ENCODE measurements at places on chromosomes 2 and 18.

DNA sequence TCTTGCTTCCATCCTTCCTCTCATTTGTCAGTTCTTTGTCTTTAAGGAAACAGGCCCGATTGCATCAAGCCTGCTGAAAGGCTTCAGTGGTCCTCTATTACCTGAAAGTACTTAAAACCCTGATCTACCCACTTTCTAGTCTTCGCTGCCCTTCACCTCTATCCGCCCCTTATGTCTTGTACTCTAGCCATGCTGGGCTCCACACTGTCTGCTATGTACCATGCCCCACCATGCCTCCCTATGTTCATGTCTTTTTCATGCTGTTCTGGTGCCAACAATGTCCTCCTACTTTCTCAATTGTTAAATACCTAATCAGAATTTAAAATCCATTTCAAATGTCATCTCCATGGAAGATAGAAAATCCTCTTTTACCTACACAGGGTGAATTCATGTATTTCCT, 28.2 kb downstream of the CRYGD start:
- no peak for DNase-seq

GRCh38 chr2:239294571-239295054, 106.2 kb downstream of the HDAC4 start:
- DNase-seq: no peak

DNA sequence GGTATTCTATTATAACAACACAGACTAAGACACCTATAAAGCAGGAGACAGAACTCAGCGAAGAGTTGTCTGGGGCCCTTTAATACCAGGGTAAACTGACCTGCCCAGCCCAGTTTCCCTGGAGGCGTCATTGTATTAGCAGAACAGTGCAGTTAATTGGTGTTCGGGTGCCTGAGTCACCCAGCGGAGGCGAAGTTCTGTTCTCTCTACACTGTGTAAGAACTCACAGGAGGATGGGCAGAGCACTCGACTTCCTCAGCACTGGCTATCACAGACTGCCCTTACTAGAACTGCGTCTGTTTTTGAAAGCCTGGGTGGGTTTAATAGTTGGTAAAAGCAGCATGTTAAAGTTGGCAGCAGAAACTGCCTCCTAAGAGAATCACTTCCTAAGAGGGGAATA, 106.5 kb upstream of the ATP8B1 start:
- no peak for DNase-seq

DNA sequence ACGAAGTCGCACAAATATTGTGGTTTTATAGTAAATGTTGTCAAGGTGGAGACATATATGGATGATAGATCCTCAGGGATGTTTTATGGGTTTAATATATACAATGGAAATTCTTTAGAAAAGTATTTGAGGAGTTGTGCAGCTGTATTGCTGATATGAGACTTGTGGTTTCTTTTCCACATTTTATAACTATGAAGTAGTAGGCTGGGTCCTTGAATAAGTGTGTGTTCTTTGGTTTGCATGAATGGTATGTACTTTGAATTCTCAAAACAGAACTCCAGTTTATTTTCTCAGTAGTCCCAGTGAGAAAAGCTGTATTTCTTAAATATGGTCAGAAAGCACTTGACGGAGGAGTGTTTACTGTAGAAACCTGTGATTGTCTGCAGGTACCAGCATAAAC, 42.4 kb downstream of the PLCL1 start:
- no peak for DNase-seq

GRCh38 chr2:35580956-35581355, 774.6 kb upstream of the CRIM1 start:
- no peak for DNase-seq

- no peak for DNase-seq
Observed at GRCh38 chr2:21924640-21925285, 801.0 kb downstream of the TDRD15 start.

GRCh38 chr2:119823734-119824334, 64.1 kb downstream of the PTPN4 start:
- DNase-seq: peak; percentile 72

- DNase-seq: peak; percentile 90
Observed at GRCh38 chr2:112004253-112004645, 50.8 kb upstream of the TMEM87B start.

DNA sequence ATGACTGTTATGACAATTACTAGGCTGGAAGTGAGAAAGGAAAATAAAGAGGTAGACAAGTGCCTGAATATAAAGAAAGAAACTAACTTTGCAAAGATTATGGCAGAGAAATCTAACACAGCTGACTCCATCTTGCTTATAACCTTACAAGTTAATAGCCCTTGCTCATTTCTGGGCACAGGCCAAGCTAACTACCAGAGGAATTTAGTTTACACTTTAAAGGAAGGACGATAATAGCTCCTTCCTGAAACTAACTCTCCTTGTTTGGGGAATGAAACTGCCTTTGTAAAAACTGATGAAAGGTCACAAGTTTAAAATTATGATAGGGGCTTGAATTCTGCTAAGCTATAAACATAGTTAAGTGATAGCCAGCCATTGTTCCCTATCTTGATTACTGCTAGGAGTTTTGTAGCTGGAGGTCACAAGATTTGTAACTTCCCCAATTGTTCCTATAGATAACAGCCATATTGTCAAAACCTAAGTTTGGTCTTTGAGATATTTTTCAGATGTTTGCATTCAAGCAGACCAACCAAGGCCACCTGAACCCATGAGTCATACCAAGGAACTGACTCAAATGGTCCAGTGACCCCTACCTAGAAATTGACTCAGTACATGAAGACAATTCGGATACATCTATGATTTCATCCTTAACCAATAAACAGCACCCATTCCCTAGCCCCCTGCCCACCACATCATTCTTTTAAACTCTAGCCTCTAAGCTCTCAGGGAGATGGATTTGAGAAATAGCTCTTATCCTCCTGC, 209.2 kb upstream of the LRATD1 start:
- DNase-seq: no peak

DNA sequence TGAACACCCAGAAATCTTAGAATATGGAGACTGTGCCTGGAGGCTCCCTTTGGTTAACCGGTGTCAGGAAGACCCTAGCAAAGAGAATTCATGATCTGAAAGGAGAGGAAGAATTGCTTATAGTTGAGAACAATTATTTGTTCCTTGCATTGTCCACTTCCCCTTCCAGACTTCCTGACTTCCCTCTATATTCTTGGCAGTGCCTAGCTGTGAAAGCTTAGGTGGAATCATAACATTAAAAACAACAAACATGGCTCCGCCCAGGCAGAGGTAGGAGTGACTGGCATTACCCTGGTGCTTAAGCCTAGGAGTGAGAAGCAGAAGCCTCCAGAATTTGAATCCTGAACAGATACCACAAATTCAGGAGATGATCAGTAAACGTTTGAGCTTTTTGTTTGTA, 1.9 kb downstream of the TTL start:
- peak; percentile 9 for DNase-seq

DNA sequence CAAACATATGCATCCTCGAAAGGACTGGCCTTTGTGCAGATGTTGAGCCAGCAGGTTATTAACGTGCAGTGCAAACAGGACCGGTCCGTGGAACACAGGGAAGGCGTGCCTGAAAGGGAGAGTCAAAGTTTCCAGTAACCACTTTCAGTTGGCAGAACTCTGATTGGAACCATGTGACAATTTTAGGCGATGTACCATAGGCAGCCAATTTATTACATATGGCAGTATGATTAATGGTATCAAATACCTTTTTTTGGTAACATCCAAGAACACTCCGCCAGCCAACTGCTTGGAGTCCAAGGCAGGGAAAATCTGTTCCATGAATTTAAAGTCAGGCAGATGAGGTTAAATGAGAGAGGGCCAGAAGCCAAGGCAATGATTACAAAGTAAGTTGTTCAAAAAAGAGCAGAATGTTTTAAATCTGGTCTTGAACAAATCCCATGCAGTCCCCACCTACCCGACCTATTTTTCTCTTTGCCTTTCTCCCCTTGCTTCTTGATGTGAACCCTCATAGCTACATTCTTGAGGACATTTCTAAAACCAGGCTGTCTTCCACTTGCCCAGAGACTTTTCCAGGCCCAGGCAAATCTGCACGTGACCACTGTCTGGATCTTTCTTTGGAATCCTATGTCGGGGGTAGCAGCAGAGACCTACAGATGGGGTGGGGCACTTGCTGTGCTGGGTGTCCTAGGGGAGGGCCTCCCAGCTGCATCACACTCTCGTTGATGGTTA, 351.7 kb downstream of the HRH4 start:
- DNase-seq: no peak

- DNase-seq: no peak
Observed at GRCh38 chr2:221216636-221217035, 355.5 kb downstream of the EPHA4 start.

DNA sequence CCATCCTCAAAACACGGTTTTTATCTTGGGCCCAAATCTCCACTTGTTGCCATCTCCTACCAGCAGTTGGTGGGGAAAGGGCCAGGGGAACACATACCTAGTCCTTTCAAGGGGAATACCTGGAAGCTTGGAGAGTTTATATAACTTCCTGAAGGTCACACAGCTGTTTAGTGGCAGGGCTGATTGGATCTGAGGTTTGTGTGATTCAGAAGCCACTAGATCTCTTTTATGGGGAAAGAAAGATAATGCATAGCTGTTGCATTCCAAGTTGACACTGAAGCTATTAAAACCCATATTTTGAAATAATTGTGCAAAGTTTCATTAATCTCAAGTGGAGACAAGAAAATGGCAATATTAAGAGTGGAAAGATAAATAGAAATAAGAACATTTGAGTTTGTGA, 134.2 kb downstream of the PLCL1 start:
- DNase-seq: no peak

- no peak for DNase-seq
Observed at GRCh38 chr2:200286578-200286977, 19.9 kb upstream of the SPATS2L start.

DNA sequence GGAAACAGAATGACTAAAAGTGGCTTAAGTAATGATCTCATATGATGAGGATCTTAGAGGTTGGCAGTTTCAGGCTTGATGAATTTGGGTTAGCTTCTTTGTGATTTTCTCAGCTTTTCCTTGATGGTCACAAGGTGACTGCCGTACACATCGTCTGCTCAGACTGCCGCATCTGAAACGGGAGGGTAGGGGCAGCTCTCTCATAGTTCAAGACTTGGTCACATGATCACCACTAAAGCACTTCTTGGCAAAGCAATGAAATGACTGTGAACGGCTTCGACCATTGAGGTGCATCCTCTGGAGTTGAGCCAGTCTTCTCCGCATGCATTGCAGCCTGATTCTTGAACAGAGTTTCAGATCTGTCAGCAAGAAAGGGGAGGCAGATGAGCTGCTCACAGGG, 43.8 kb downstream of the LPIN1 start:
- no peak for DNase-seq

DNA sequence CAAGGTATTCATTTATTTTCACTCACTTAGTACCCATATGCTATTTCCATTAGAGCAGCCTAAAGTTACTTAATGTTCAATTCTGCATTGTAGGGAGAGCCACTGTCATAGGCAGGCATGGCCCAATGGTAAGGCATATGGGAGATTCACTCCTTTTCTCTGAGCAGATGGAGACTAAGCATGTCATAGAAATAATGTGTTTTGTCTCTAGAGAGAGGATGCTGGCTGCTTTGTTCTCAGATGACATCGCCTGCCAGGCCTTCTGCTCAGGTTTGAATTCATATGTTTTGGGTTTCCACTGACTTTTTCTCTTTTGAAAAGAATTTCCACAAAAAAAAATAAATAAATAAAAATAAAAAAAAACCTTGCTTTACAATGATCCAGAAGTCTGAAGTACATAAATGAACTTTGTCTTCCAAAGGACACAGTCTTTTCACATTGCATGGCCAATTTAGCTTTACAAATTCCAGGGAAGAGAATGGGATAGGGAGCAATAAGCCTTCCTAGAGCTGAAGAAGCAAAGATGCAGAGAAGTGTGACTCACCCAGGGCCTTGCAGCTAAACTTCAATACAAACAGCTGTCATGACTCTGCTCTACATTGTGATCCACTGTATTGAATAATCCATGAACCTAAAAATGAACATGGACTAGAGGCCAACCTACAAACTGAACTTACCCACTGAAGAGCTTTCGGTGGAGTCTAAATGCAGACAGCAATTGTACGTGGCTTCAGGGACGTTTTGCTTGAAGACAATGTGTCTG, 422.5 kb downstream of the CMPK2 start:
- DNase-seq: no peak

DNA sequence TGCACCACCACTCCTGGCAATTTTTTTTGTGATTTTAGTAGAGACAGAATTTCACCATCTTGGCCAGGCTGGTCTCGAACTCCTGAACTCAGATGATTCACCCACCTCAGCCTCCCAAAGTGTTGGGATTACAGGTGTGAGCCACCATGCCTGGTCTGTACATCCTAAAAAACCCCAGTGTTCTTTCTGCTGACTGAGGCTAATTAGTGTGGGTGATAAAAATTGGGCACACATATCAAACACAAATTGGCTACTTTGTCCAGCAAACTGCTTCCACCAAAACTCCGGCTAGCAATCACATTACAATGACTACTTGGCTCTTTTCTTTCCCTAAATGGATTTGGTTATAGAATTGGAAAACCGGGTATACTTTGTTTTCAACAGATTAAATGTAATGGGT, 153.9 kb downstream of the SLC8A1 start:
- DNase-seq: no peak

- DNase-seq: no peak
Observed at GRCh38 chr2:28652217-28652616, 99.4 kb upstream of the PPP1CB start.

DNA sequence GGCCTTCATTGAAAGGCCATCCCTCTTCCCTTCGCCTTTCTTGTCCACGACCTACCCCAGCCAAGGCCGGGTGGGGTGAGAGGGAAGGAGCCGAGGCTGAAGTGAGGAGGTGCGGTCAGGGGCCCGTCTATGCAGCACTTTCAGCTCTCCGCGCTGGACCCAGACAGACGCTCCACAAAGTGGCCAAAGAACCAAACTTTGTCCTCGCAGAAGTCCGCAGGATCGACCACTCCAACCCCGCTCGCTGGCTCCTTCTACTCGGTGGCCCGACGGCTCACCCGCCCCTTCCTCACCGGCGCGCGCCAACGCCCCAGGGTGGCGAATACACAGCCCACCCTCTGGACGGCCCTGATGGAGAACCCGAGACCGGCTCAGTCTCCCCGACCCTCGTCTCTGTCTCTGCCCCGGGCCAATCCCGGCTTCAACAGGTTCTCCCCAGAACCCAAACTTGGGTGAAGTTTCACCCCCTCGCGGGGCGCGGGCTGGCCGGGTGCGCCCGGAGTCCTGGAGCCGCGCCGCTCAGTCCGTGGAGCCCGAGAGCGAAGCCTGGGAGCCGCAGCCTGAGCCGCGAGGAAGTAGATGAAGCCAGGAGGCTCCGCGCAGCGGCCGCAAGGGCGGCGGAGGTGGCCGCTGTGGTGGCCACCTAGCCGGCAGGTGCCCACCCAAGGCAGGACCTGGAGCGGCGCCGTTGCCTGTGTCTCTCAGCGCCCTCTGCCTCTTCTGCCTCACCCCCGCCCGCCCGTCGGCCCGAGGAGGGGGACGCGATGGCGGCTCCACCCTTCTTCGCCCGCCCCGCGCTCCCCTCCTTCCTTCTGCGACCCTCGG, 26.7 kb upstream of the ALPP start:
- no peak for DNase-seq

GRCh38 chr2:68736086-68736485, 1.5 kb downstream of the ARHGAP25 start:
- no peak for DNase-seq

GRCh38 chr18:73124175-73124574, 256.4 kb upstream of the NETO1 start:
- DNase-seq: no peak

GRCh38 chr2:30683236-30683956, 123.8 kb downstream of the CAPN13 start:
- peak; percentile 53 for DNase-seq
